ENCODE measurements at places on chromosomes 5 and 9.

- no peak for DNase-seq
These were observed 22.5 kb upstream of the CAMSAP1 start for GRCh38 chr9:135929656-135930445.

- DNase-seq: no peak
These were observed 113.5 kb upstream of the NFIB start for GRCh38 chr9:14427419-14427818.

- no peak for DNase-seq
These were observed 17.0 kb upstream of the WWC1 start for GRCh38 chr5:168274406-168274805.

GRCh38 chr5:39005566-39006232 is 68.5 kb downstream of the RICTOR start:
- no peak for DNase-seq

GRCh38 chr9:85020791-85021190 is 351.3 kb downstream of the NTRK2 start:
- peak; percentile 73 for DNase-seq

GRCh38 chr9:130199605-130200004 is 27.4 kb downstream of the NCS1 start:
- peak; percentile 95 for DNase-seq

GRCh38 chr5:108727236-108727650 is 20.5 kb upstream of the FER start:
- no peak for DNase-seq

Measured in astrocyte (in vitro differentiated cells and primary cell).